Lower leg skin (tissue), 4 donors: ENCODE measurements at places on chromosomes 5 and 9. TPM values are rescaled to one million over a fixed set of nuclear protein-coding genes. Genes with fewer than 3 reads are reported as not detected.

Gene CDC14B
- total RNA-seq: 8.3 TPM

Gene FAM120A
- total RNA-seq: 69.7 TPM

Gene RELL2
- total RNA-seq: 11.4 TPM

Gene PDE6A
- total RNA-seq: not detected

Gene TTLL11
- total RNA-seq: 14.6 TPM

Gene FOXD4L5
- not detected for total RNA-seq

Gene AGXT2
- not detected for total RNA-seq

Gene B4GALT7
- total RNA-seq: 11.8 TPM

Gene CDC20B
- total RNA-seq: not detected

Gene LURAP1L
- 16.5 TPM for total RNA-seq

Gene EIF4E1B
- not detected for total RNA-seq

Gene TTC23L
- 1.5 TPM for total RNA-seq

Gene CNTNAP3B
- total RNA-seq: 23.4 TPM

Gene ABCA2
- total RNA-seq: 27.6 TPM

Gene DNLZ
- 64.6 TPM for total RNA-seq

Gene IDNK
- total RNA-seq: 0.53 TPM
